ENCODE measurements at places on chromosomes 12 and 14. TPM values are rescaled to one million over a fixed set of nuclear protein-coding genes. Genes with fewer than 3 reads are reported as not detected.
A peak's percentile ranks its signal among the peaks of the same experiment; 100 is the strongest.

DNA sequence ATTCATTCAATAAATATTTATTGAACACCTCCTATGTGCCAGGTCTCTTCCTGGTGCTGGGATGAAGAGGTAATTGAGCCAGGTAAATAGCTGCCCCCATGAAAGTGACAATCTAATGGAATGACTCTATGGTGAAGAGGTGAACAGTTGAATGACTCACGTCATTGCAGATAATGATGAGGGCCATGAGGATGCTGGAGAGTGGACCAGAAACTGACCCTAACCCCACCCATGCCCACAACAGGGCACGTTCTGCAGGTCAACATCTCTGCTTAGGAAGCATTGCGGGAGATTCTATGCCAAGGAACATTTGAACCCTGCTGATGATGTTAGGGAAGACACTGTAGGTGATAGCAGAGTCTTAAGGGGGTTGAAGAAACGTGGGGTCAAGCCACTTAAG, 788.9 kb upstream of the TBX3 start:
- no peak for DNase-seq

GRCh38 chr12:68317047-68317667, 15.0 kb downstream of the MDM1 start:
- DNase-seq, result peak; percentile 54

DNA sequence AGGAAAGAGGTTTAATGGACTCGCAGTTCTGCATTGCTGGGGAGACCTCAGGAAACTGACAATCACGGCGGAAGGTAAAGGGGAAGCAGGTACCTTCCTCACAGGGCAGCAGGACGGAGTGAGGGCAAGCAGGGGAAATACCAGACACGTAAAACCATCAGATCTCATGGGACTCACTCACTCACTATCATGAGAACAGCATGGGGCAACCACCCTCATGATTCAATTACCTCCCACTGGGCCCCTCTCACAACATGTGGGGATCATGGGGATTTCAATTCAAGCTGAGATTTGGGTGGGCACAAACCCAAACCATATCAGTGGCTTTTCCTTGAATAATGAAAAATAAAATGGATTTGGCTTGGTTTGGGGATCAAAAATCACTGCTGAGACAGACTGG, 380.5 kb downstream of the VRK1 start:
- DNase-seq, result no peak

GRCh38 chr14:59998564-59998963, 78.6 kb downstream of the LRRC9 start:
- DNase-seq, result no peak

- no peak for DNase-seq
These were observed 194.6 kb upstream of the KRR1 start for GRCh38 chr12:75705749-75706711.

DNA sequence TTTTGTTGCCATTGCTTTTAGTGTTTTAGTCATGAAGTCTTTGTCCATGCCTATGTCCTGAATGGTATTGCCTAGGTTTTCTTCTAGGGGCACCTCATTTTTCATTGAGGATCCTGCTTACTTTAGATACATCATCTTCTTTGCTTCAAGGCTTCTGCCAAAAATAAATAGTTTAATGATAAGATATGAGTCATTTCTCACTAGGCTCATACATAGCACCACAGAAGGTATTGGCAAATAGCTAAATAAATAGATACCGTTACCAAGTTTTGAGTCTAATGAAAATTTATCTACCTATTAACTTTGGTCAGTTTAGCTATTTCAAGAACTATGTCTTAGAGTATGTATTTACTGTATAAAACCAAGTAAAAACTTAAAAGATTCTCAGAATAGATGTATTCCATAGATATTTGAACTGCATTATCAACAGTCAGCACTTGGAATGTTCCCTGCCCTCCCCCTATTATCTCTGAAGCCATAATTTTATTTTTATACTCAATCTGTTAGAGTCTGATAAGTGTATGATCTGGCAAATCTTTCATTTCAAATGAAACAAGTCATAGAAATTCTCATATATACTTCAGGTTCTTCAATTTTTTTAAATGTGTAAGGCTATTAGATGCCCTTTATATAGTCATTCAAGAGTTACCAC, 310.2 kb downstream of the CCDC91 start:
- no peak for DNase-seq

GRCh38 chr12:39237004-39237403, 205.9 kb downstream of the KIF21A start:
- DNase-seq, result no peak

GRCh38 chr14:94681300-94682060, 69.3 kb downstream of the SERPINA3 start:
- peak; percentile 73 for DNase-seq

DNA sequence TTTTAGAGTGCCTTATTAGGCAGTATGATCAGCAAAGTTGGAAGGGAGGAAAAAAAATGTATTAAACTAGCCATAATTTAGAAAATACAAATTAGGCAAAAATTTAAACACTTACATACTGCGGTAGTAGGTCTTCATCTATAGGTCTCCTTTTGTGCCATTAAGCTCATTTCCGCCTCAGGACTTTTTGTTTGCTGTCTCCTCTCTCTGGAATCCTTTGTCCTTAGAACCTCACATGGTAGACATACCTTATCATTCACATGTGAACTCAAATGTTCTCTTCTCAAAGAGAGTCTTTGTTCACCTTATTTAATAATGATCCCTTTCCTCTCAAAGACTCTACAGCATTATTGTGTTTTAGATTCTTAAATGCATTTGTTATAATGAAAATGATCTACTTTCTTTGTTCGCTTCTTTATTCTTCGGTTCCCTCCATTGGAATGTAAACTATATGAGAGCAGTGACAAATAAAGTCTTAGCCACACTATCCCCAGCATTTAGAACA, 14.7 kb downstream of the FANCM start:
- no peak for DNase-seq

DNA sequence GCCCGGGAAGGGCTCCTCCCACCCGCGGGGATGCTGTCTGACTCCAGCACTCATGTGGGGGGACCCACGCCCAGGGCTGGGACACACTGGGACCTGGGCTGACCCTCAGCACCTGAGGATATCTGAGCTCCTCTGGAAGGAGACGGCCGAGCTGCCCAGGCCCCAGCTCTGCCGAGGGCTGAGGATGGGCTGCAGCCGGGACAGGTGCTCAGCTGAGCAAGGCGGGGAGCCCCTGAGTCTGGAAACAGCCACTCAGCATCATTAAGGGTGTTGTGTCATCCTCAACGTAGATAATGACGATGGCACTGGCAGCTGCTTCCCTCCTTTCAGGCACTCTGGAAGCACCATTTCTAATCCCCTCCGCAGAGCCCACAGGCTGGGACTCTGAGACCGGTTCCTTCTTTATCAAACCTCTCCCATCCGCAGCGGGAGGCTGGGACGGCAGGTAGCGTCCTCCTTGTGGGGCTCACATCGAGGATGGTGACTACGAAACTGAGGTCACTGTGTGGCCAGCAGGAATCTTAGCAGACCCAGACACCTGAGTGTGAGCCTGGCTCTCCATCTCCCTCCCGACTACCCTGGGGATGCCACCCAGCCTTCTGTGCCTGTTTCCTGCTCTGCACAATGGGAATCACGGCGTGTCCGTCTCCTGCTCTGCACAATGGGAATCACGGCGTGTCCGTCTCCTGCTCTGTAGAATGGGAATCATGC, 26.7 kb upstream of the SFSWAP start:
- no peak for DNase-seq

- DNase-seq, result no peak
These were observed 161.9 kb upstream of the RASSF8 start for GRCh38 chr12:25796523-25797000.

DNA sequence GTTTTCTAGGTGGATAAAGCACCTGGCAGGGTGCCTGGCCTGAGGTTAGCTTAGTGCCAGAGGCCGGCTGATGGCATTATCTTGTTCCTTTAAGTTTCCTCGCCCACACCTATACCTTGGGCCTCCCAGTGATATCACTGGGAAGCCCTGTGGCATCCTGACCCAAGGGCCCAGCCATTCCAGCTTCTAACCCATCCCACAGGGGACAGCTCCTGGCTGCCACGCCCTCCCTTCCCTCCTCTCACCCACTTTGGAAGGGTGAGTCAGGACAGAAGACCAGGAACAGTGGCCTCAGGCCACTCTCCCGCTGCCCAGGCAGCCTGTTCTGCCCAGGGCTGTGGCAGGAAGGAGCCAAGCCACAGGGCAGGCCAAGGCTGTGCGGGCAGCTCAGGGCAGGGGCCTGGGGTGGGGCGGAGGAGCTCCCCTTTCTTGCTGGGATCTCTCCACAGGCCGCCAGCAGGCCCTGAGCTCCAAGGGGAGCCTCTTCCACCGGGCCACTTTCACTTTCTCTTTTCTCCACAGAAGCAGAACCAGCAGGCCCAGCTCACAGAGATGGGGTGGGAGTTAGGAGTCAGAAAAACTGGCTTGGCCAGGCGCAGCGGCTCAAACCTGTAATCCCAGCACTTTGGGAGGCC, 75.1 kb downstream of the IRF2BPL start:
- peak; percentile 81 for DNase-seq

DNA sequence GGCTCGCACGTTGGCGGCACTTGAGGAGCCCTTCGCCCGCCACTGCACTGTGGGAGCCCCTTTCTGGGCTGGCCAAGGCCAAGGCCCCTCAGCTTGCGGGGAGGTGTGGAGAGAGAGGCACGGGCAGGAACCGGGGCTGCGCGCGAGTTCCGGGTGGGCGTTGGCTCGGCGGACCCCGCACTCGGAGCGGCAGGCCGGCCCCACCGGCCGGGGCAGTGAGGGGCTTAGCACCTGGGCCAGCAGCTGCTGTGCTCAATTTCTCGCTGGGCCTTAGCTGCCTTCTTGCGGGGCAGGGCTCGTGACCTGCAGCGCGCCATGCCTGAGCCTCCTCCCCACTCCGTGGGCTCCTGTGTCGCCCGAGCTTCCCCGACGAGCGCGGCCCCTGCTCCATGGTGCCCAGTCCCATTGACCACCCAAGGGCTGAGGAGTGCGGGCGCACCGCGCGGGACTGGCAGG, 71.6 kb upstream of the CNTN1 start:
- no peak for DNase-seq

- no peak for DNase-seq
These were observed 2.3 kb downstream of the PIWIL1 start for GRCh38 chr12:130339951-130340350.

DNA sequence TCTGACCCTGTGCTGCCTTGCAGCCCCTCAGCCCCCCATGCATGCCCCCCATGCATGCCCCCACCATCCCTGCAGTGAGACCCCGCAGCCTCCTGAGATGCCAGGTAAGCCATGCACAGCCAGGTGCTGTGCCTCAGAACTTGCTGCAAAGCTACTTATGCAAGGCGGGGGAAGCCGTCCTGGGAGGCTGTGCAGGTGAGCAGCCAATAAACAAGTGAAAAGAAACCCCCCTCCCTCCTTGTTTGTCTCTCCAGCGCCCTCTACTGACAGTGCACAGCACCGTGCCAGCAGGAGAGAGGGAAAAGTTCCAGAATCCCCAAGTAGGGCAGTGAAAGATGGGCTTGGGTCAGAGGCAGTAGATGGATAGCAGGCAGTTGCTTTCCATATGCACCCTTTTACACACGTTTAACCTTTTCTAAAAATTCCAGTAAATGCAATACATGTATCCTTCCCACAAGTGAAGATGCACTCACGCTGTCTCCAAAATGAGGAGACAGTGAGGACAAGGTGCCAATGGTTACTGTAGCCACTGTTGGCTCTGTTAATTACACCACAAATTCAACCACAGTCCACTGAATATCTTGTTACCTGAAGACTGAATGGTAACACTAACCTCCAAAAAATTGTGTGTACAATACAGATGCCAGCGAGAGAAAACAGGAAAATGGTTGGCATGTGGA, 18.0 kb downstream of the TNFAIP2 start:
- peak; percentile 73 for DNase-seq

DNA sequence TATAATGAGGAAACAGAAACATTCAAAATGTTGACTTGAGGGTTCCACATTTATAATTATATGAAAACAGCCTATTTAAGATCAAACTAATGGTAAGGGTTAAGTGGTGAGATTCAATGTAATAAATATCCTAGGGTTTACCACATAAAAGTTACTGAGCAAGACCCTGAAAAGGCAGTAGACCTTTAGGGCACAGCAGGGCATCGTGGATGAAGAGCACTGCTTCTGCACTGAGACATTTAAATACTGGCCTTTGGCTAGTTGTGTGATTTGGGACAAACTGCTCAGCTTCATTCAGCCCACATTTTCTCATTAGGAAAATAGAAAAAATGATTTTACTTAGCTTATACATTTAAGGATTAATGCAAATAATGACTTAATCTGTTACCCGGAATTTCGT, 42.0 kb downstream of the CNTN1 start:
- DNase-seq, result no peak

GRCh38 chr12:76455582-76456345, 103.8 kb downstream of the OSBPL8 start:
- peak; percentile 33 for DNase-seq

DNA sequence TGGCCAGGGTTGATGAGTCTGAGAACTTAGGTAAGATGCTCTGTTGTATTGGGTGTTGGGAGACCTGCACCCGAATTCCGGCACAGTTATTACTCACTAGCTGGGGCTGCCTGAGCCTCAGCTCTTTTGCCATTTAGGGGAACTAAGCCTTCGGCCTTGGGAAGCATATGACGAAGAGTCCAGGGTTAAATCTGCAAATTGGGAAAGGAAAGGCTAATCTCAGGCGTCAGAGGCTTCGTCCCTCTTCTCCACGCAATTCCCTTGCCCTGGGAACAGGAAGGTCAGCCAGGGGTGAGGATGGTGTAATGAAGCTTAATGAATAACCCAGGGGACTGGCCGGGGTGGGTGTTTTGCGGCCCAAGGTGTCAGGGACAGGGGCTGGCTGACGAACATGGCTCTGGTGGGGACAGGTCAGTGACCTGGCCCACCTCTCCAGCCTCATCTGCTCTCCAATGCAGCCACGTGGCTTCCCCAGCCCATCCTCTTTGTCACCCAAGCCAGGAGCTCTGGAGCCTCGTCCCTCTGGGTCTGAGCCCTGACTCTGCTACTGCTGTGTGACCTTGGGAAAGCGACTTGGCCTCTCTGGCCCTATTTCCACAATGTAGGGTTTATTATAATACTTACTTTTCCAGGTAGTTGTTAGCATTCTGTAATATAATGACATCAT, 3.8 kb upstream of the SDSL start:
- peak; percentile 72 for DNase-seq

The XPOT gene
- 44.9 TPM for total RNA-seq

The FAM90A1 gene
- 0.28 TPM for total RNA-seq

The IAPP gene
- not detected for total RNA-seq

The TMEM121 gene
- 1.2 TPM for total RNA-seq

The STON2 gene
- total RNA-seq, result 2.8 TPM

The KCNH3 gene
- total RNA-seq, result 0.22 TPM

The BTBD7 gene
- total RNA-seq, result 32.8 TPM

The AQP6 gene
- not detected for total RNA-seq

The FOXM1 gene
- total RNA-seq, result 3.9 TPM

The CABP1 gene
- total RNA-seq, result 2.1 TPM

The PIWIL1 gene
- total RNA-seq, result 0.32 TPM

The SLC7A8 gene
- 6.8 TPM for total RNA-seq

Measured in adrenal gland (tissue), 19 donors.